Stimulated activated CD4-positive, alpha-beta T cell treated with anti-CD3 and anti-CD28 coated beads, TNF-alpha, amount 100 ng/mL, for 48 hours (primary cell): ENCODE measurements at places on chromosomes 6 and 20.

DNA sequence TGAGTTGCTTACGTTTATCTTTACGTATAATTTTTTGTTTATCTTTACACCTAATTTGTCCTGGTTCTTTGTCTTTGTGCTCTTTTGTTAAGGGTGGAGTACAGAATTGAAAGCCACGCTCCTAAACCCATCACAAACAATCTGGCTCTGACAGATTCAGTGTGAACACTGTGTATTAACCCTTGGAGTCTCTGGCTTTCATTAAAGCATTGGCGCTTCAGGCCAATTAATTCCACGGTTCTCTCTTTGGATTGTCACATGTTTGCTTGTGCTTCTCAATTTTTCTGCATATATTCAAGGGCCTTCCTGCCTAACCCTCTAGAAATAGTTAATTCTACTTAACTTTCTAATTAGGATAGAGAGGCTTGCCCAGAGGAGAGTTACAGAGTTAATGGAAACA, 38.6 kb downstream of the NKX2-4 start:
- DNase-seq = no peak

DNA sequence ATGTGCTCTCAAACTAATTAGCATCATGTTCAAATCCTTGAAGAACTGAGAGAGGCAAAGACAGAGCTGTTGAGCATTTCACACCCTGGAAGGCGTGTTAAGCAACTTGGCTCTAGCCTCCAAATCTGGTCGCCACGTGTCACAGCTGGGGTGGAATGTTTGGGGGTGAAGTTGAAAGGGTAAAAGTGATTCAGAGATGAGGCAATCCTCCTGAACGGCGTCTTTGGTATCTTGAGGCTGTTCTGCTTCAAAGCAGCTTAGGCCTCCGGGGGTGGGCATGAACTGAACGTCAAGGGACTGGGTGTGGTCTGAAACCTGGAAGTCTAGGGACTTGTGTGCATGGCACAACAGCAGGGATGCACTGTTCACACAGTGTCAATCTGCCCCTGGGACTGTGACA, 62.3 kb downstream of the TRAM2 start:
- no peak for DNase-seq

- no peak for DNase-seq
Measured at GRCh38 chr6:106152952-106153351, 66.8 kb downstream of the PRDM1 start.

DNA sequence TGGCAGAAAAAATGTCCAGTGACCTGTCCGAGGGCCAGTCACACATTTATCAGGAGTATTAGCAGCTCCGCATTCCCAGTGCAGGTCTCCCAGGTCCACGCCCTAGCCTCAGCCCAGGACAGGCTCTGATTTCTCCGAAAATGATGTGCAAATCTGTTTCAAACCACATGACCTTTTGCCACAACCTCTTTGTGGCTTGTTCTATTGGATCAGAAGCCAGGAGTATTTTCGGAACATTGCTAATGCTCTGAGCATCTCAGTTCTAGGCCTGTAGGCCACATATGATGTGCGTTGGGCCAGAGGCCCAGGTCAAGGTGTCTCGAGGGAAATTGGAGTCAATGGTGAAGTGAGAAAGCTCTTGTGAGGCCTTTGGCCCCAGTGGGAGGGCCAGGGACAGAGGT, 40.4 kb downstream of the SNX5 start:
- DNase-seq = no peak

- no peak for DNase-seq
Measured at GRCh38 chr20:7291946-7292345, 524.5 kb downstream of the BMP2 start.

DNA sequence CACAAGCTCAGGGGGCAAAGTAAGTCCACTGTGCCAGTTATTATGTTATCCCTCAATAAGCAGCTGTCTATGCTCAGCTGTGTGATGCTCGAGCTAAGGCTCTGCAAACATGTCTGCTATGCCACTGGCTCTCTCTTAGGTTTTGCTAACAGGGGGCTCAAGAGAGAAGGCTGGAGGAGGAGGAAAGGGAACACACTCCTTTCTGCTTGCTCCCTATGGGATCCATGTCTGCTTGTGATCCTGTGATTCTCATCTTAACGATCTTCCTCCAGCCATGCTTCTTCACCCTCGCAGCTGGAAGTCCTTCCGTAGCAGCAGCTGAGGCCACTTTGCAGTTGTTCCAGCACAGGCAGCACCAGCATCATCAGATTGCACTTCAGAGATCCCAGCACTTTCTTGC, 37.0 kb upstream of the IGF2R start:
- no peak for DNase-seq

GRCh38 chr6:118606268-118606667, 45.1 kb downstream of the CEP85L start:
- DNase-seq = no peak

DNA sequence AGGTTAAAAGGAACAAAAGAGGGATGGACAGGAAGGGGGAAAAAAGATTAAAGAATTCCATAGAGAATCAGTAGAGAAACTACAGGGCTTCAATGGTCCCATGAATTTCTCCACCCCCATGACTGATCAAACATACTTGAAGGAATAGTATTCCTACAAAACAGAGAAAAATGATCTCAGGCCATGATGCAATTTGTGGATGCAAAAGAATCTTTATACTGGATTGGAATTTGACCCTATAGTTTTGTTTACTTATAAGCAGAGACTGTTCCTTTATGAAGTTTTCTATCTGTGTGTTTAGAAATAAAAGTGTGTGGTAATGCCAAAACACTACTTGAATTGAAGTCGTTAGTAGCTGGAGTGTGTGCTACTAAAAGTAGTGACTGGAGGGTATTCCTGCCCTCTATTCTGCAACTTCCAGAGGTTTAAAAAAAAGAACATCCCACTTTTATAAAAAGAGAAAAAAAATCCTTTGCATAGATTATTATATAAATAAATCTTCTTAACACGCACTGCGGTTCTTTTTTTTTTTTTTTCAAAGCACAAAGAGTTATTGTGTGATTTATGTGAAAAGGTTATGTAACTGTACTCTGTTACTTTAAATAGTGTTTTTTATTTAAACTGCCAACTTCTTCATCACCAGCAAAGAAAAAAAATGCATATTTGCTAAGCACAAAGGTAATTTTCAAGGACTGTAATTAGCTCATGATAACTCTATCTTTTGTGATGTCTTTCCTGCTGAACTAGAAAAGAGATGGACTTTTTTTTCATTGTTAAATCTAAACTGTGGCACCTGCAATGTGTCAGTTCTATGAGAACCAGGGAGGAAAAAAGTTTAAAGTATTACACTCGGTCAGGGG, 214.5 kb upstream of the CITED2 start:
- DNase-seq = no peak

GRCh38 chr6:146423452-146423851, 120.2 kb upstream of the RAB32 start:
- no peak for DNase-seq

- DNase-seq = no peak
Measured at GRCh38 chr6:16999491-17000436, 102.1 kb upstream of the STMND1 start.

- no peak for DNase-seq
Measured at GRCh38 chr20:10074513-10074912, 39.7 kb downstream of the ANKEF1 start.

DNA sequence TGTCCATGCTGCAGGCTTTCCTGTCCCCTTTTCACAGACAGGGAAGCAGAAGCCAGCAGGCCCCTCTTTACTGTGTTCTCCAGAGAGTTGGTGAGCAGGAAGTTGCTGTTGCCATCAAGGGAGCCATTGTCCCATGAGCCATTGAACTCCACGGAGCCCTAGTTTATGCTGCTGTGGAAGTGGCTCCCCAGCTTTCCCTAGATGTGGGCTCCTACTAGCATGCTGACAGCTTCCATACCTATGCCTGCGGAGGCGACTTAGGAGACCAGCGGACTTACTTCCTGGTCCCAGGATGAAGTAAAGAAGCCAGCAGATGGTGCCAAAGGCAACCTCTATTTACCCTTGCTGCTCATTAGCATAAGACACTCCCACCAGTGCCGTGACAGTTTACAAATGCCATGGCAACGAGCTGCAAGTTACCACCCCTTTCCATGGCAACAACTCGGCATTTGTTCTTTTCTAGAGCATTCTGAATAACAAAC, 30.8 kb upstream of the FKBP1A start:
- no peak for DNase-seq

- DNase-seq = no peak
Measured at GRCh38 chr6:110116258-110116657, 63.2 kb downstream of the WASF1 start.

DNA sequence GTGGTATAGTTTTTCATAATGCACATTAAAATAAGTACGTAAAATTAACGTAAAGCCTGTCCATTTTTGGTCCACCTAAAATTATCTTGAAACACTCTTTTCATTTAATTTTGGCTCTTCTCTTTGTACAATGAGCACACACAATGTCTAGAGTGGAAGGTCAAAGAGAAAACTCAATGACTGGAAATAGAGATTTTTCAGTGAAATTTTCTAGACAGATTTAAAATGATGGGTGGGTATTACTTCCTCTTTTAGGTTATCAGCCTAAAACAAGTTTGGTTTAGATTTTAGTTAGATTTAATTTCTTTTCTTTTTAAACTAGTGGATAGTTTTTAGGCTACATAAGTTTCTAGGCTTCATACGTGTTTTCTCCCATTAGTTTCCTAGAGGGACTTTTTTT, 24.9 kb downstream of the DSE start:
- DNase-seq = no peak

GRCh38 chr20:62227591-62227976, 7.5 kb upstream of the HRH3 start:
- DNase-seq = no peak

- DNase-seq = no peak
Measured at GRCh38 chr6:117601811-117602150, 530 bp downstream of the GOPC start.

DNA sequence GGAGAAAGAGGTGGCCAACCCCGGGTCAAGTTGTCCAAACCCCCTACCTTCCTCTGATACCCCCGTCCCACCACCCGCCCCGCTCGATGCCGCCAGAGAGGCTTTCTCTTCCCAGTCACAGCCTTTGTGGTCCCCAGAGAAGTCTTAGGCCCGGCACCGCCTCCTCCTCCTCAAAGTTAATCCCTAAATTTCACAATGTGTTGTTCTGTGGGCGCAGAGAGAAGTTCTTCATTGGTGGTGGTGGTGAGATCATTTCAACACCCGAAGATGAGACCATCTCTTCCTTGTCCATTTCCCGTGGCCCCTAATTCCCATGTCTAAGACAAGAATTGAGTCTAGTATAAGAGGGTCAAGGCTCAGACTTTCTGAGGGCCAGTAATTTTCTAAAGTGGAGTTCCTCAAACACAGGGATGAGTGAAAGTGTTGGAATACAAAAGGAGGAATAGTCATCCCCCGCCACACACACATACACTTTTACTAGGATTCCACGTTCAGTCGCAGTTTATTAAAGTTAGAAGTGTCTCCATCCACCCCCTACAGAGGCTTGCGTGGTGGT, 10.4 kb downstream of the TRIM31 start:
- DNase-seq = no peak

DNA sequence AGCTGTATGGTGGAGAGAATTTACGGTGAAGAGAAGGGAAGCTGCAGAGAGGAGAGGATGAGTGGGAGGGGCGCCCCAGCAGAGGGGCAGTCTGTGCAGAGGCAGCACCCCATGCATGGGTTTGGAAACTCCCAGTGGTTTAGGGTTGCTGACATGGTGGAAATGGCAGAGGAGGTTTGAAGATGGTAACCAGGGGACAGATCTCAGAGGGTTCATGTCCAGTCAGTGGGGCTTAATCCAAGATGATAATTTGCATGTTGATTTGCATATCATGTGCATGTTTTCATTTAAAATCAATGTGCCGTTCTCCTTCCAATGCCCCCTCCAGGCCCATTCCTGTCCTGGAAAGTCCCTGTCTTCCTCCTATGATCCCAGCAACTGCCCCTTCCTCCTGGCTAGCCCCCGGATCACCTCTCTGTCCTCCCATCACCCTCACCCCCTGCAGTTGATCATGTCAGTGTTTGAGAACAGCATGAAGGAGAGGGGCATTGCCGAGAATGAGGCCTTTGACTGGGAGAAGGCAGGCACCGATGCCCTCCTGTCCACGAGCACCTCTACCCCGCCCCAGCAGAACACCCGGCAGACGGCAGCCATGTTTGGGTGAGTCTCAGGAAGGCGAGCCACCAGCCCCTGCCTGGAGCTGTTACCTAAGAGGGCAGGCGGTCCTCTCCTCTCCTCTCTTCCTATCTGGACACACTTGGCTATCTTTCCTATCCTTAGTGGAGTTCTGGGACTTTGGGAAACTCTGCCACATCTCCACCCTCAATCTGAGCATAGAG, 14.3 kb downstream of the TTBK1 start:
- no peak for DNase-seq

GRCh38 chr6:37357288-37357687, 3.5 kb downstream of the RNF8 start:
- no peak for DNase-seq

DNA sequence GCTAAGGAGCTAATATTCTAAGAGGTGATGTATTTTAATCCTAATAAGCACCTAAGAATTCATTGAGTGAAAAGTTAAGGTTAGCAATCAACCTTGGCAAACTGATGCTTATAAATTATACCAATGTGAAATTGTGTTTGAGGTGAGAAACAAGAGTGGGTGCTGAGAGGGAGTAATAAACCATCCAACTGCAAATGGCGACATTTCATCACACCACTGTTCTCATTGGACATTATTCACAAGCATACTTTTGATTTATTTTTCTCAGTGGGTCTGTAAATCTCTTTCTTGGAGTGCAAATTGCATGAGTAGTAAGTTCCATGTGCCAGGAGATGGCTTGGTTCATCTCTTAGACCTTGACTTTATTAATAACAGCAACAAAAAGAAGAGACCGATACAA, 71.5 kb downstream of the BMP6 start:
- no peak for DNase-seq

- no peak for DNase-seq
Measured at GRCh38 chr6:79670789-79671188, 39.7 kb downstream of the SH3BGRL2 start.

- DNase-seq = no peak
Measured at GRCh38 chr6:8814440-8815000, 379.2 kb upstream of the SLC35B3 start.

GRCh38 chr20:47143657-47144056, 212.8 kb downstream of the ZMYND8 start:
- no peak for DNase-seq

GRCh38 chr20:62704341-62704948, 4.2 kb upstream of the NTSR1 start:
- DNase-seq = no peak

DNA sequence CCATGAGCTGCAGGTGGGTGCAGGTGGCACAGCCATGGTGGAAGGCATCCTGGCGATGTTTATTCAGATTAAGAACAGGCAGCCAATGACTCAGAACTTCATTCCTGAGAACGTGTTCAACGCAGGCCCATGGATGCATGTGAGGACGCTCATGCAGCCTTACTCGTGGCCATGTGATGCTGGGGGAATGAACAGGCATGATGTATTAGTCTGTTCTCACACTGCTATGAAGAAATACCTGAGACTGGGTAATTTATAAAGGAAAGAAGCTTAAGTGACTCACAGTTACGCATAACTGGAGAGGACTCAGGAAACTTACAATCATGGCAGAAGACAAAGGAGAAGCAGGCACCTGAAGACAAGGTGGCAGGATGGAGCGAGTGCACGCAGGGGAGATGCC, 146.6 kb downstream of the RNASET2 start:
- no peak for DNase-seq

- no peak for DNase-seq
Measured at GRCh38 chr6:84346372-84346771, 118.9 kb upstream of the CEP162 start.

- DNase-seq = no peak
Measured at GRCh38 chr6:105757512-105758200, 328.5 kb upstream of the PRDM1 start.
